Subcutaneous adipose tissue (tissue), 4 donors: ENCODE measurements at places on chromosomes 13 and 19. TPM values are rescaled to one million over a fixed set of nuclear protein-coding genes. Genes with fewer than 3 reads are reported as not detected.

PROZ gene
- not detected for total RNA-seq

LCP1 gene
- 517 TPM for total RNA-seq

LYPD3 gene
- 0.34 TPM for total RNA-seq

ZNF382 gene
- 5.8 TPM for total RNA-seq

ZNF571 gene
- total RNA-seq = 3.6 TPM

TEX101 gene
- not detected for total RNA-seq

GPR4 gene
- total RNA-seq = 10.4 TPM
